ENCODE measurements at places on chromosomes 7 and 10.

GRCh38 chr10:27245836-27246235, 5.2 kb upstream of the ACBD5 start:
- DNase-seq, result no peak

- no peak for DNase-seq
Observed at GRCh38 chr10:90414926-90415325, 442.9 kb downstream of the HTR7 start.

GRCh38 chr10:69389827-69390490, 26.8 kb downstream of the TACR2 start:
- no peak for DNase-seq

GRCh38 chr7:151109094-151110048, 23.1 kb downstream of the AGAP3 start:
- DNase-seq, result no peak

DNA sequence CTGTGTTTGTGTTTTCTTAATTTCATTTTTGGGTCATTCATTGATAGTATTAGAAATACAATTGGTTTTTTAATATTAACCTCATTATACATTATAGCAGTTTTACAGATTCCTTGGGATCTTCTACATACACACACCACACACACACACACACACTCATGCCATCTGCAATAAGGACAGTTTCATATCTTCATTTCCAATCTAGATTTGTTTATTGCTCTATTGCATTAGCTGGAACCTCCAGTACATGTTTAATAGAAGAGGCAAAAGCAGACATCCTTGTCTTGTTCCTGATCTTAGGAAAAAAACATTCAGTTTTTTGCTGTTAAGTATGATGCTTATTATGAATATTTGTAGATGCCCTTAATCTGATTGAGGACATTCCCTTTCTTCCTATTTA, 17.8 kb upstream of the CALU start:
- DNase-seq, result no peak

DNA sequence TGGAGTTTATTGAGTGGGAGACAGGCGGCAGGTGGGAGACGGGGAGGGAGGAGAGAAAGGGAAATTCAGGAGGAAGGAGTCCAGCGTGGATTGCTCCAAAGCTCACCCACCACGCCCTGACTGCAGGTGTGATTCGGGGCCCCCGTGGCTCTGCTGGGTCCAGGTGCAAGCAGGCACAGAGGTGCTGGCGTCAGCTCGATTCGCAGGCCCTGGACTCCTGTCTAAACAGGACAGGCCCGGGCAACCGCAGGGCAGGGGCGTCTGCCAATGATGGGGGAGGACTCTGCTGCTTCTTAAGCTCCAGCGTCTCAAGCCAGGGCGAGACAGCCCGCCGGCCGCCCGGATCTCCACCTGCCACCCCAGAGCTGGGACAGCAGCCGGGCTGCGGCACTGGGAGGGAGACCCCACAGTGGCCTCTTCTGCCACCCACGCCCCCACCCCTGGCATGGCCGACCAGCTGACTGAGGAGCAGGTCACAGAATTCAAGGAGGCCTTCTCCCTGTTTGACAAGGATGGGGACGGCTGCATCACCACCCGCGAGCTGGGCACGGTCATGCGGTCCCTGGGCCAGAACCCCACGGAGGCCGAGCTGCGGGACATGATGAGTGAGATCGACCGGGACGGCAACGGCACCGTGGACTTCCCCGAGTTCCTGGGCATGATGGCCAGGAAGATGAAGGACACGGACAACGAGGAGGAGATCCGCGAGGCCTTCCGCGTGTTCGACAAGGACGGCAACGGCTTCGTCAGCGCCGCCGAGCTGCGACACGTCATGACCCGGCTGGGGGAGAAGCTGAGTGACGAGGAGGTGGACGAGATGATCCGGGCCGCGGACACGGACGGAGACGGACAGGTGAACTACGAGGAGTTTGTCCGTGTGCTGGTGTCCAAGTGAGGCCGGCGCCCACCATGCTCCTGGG, at the start of gene CALML3:
TSS of gene CALML3 (plus strand) at position 321 of the 920 bp plus-strand sequence. CDS start at position 446, 125 bp downstream.
- no peak for DNase-seq

- no peak for DNase-seq
Observed at GRCh38 chr10:20835335-20835734, 61.8 kb downstream of the NEBL start.

DNA sequence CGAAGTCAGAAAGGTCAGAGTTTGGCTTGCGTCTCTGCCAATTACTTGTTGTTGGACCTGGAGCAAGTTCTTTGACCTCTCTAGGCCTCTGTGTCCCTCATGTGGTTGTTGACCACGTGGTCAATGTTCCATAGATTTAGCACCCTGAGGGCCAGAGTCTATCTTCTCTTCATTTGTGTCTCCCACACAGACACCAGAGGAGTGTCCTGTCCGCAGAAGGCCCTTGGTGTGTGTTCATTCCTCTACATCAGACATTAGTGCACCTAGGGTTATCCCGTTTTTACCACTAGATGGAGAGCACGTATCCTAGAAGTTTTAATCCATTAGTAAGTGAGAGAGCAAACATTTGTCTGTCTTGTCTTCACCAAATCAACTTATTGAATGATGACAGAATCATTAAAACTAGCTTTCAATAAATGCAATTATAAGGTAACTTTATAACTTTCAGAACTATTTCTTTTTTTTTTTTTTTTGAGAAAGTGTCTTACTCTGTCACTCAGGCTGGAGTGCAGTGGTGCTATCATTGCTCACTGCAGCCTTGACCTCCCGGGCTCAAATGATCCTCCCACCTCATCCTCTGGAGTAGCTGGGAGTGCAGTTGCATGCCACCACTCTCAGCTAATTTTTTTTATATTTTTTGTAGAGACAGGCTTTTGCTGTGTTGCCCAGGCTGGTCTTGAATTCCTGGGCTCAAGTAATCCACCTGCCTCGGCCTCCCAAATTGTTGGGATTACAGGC, 122.5 kb upstream of the ANKRD1 start:
- DNase-seq, result peak; percentile 53

DNA sequence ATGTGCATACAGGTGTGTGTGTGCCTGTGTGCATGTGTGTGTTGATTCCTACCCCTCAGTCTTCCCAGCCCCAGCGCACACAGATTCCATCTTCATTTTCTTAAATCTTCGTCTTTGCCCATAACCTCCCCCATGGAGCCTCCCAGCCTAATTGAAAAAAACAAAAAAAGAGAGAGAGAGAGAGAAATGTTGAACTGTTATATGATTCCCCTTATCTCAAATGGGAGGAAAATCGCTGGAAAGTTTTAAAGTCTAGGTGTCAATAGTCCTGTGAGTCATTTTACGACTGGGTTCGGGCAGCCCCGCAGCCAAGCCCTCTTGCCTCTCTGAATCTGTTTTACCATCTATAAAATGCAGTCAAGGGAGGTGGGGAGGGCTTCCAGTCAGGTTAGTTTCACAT, 60.9 kb downstream of the SPOCK2 start:
- no peak for DNase-seq

DNA sequence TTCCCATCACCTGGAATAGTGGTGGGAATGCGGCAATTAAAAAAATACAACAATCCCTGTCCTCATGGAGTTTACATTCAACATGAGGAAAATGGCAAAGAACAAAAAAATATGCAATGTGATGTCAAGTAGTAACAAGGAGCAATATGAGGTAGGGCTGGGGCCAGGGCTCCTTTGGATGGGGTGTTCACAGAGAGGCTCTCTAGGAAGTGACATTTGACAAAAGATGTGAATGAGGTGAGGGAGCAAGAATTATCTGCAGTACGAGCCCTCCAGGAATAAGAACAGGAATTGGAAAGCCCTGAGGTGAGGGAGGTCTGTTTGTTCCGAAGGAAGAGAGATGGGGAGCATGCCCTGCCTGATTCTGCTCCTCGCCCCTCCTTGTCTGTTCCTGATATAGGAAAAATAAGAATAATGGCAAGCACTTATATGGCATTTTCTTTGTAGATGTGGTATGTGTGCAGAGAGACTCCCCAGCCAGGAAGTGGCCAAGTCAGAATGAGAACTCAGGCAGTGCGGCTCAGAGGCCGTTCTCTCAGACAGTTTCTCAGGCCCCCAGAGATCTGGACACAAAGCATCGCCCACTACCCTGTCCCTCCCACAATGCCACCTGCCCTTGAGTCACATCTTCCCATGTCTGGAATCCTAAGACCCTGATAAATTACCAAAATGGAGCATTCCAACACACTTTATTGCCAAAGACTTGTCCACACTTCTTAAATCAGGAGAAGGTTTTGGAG, 105.6 kb downstream of the APBB1IP start:
- DNase-seq, result no peak

- no peak for DNase-seq
Observed at GRCh38 chr10:96642530-96642929, 55.7 kb upstream of the TM9SF3 start.

GRCh38 chr7:114460021-114460420, 45.4 kb downstream of the FOXP2 start:
- no peak for DNase-seq

- no peak for DNase-seq
Observed at GRCh38 chr7:69864274-69864673, 266.0 kb downstream of the AUTS2 start.

Measured in midbrain (tissue), 1 donor.